ENCODE measurements at places on chromosomes 4 and X. TPM values are rescaled to one million over a fixed set of nuclear protein-coding genes. Genes with fewer than 3 reads are reported as not detected.

The CACNA1F gene
- 1.1 TPM for total RNA-seq

The KLB gene
- not detected for total RNA-seq

The MAP7D2 gene
- total RNA-seq = 2.6 TPM

The ADRA2C gene
- total RNA-seq = 12.9 TPM

The DDIT4L gene
- 26.9 TPM for total RNA-seq

The SYTL4 gene
- 0.39 TPM for total RNA-seq

The BCOR gene
- 29.5 TPM for total RNA-seq

The PDGFRA gene
- 2.1 TPM for total RNA-seq

DNA sequence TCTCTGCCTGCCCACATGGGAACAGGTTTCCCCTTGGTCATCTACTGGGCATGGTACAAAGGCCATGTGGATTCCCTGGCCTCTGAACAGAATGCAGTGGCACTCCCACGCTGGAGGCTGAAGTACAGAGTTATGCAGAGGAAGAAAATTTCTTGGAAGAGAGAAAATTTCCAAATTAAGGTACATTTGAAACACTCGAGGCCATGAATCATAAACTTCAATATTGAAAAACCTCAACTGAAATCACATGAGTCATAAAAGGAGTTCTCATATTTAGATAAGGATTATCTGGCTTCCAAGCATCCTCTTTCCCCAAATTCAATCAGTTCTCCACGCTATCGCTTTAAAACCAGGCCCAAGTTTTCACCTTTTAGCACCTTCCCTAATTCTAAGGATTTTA is 28.1 kb upstream of the TXK start:
- DNase-seq = no peak

DNA sequence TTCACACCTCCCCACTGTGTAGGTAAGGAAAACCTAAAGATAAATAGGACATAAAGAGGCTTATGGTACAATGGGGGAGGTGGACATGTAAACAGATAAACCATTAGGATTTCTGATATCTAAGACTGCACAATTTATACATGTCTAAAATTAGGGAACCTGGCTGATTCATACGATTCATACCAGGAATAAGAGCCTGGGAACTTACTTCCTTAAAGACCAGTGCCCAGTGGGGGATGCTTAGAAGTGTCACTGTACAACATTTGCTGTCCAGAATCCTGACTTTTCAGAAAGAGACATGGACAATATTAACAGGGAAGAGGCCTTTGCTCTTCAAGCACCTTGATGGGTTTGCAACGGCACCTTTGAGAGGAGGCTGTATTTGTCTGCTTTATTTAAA is 116.8 kb upstream of the KIT start:
- no peak for DNase-seq

DNA sequence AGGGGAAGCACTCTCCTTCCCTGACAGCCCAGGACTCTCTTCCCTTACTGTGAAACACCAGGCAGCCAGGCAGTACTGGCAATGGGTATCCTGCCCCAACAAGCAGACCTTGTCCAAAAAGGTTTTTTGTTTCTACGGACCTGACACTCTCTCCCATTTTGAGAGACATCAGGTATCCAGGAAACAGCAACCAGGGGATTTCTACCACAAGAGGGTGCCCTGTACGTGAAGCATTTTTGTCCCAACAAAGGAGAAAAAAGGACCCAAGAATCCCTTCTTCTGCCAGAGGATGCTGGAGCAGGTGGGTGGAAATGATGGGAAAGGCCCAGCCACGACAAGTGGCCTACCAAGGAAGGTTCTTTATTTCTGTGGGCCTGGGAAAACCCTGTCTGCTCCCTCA is 65.7 kb upstream of the FGF13 start:
- peak; percentile 21 for DNase-seq

- no peak for DNase-seq
These were observed 727.8 kb upstream of the LCORL start for GRCh38 chr4:18749391-18749790.

DNA sequence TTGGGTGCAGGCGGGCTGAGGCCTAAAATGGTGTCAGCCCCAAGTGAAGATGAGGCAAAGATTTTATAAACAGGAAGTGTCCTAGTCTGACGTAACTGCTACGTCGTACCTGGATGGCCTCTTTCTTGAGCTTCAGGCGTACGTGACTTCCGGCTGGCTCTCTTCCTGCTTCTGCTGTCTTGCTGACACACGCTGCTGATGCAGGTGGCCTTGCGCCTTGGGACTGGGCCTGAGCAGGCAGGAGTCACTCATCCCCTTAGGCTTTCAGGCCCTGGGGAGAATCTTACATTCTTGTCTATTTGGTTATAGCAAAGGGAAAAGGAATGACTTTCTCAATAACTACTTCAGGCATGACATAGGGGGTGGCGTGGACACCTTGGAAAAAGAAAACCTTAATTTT is 20.1 kb upstream of the ABRAXAS1 start:
- DNase-seq = no peak

GRCh38 chr4:169061386-169061785 is 51.3 kb upstream of the CBR4 start:
- DNase-seq = no peak

- DNase-seq = peak; percentile 10
These were observed 303.5 kb downstream of the SPRY1 start for GRCh38 chr4:123699880-123700771.

DNA sequence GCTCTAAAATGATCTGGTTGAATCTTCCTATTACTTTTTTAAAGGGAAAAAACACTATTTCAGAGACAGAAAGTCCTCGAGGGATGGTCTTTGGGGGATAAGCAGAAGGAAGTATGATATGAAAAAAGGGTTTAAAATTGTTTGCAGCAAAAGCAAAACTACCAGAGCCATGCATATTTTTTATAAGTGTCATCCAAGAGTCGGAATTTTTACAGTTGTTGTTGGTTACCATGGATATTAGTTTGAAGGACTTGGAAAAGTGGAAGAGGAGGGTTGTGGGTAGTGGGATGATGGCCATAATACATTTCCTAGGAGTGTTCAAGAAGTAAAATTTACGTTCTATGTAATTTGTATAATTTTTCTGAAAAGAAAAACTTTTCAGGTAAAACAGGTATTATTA is 134.4 kb downstream of the PCDH7 start:
- DNase-seq = no peak

DNA sequence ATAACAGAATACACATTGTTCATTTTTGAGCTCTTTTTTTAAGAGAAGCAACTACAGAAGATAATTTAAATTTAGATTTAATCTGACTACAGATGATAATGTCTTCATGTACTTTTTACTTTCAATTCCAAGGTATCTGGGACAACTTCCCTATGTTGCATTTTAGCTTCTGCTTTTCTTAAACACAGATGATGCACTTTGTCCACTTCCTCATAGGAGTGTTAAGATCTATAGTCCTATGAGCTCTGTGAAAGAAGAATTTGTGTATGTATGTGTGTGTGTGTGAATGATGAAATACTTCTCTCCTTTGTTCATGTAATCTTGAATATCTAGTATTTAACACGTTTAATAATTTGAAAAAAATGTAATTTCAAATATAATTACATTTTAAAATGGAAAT is 5.3 kb upstream of the FHIP1A start:
- no peak for DNase-seq

- no peak for DNase-seq
These were observed 158.0 kb upstream of the PRDX4 start for GRCh38 chrX:23509256-23509655.

DNA sequence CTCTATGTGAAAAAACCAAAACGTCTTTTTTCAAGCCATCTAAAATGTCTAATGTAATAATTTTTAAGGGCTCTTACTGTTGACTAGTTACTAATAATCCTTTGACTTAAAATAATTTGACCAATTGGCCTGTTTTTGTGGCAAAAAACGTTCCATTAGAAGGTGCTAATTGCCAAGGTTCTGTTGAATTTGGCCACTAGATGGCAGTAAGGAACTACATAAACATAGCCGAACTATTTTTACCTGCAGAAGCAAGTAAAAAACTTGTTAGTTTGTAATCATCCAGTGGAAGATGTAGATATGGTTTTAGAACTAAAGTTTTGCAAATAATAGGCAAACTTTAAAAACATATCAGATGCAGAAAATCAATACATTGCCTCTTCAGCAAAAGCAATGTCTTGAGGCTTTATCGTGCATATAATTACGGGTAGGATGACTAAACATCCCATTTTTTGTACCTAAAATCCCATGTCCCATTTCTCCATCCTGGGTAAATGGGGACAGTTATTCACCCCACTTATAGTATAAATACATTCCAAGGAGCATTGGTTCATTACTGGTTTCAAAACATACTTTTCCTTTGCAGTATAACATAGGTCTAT is 57.6 kb downstream of the PROM1 start:
- peak; percentile 79 for DNase-seq

- no peak for DNase-seq
These were observed 7.0 kb downstream of the FHIP1A start for GRCh38 chr4:151415978-151416377.

DNA sequence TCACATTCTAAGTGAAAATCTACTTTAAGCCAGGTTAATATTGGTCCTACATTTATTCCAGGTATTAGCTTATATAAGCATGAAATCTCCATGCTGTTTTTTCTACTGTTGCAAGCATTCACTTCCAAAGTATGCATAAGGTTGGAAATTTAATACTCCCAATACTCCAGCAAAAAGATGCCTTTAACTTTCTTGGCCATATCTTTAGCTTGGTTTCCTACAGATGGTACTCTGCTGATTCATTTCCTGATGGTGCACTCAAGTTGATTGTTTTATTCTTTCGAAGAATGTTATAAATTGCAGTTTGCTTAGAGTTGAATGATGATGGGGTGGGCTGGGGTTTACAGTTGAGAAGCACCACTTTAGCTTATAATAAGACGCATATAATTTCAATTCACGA is 330.2 kb downstream of the PTTG2 start:
- DNase-seq = no peak

DNA sequence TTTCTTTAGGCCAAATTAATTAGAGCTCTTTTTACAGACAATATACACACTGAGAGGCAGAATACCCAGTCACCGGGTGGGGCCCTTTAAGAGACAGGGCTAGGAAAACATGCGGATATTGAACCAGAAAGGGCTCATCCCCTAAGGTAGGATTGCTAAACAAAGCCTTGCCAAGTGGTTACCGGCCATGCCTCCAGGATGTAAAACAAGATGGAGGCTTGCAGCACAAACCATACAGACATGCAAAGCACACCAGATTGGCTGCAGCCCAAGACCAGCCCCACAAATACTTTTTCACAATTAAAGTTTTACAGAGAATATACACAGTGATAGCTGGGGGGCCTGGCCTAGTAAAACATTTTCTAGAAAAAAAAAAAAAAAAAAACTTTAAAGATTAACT is 210.0 kb downstream of the KLHL4 start:
- no peak for DNase-seq

DNA sequence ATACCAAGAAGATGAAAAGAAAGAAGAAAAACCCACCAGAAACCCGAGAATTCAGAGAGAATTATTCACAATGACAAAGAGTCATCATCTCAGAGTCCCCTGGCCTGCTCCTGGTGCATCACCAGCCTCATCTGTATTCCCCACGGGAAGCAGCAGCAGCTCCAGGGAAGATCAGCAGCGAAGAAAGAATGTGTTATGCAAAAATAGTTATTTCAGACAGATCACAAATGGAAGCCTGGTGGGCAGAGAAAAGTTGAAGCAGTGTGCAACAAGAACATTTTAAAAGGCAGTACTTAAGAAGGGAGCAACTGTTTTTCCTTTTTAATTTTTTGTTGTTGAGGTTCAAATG is 189.2 kb downstream of the PPP3CA start:
- no peak for DNase-seq

GRCh38 chr4:87054900-87055299 is 120.1 kb downstream of the AFF1 start:
- no peak for DNase-seq

DNA sequence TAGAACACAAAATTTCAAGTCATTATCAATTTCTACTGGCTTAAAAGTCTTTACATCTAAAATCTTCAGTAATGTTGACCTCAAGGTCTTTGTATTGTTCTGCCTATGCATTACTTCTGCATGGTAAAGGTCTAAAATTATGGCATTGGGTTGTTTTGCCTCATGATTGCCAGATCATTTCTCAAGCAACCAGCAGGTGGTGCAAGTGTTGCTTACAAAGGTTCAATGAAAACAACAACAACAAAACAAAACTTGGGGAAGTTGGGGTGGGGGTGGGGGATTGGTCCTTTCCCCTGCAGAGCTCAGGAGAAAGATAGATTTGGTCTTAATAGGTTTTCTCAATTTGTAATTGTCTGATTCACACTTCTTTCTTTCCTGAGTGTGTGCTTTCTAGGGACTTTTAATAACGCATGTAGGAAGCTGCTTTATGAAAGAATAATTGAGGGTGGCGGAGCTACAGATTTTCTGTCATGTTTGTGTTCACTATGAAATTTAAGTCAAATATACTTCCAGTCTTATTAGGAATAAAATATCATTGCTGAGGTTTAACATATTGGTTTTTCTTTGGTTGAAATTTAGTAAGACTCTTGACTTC is 145.1 kb downstream of the COL4A5 start:
- DNase-seq = peak; percentile 68

DNA sequence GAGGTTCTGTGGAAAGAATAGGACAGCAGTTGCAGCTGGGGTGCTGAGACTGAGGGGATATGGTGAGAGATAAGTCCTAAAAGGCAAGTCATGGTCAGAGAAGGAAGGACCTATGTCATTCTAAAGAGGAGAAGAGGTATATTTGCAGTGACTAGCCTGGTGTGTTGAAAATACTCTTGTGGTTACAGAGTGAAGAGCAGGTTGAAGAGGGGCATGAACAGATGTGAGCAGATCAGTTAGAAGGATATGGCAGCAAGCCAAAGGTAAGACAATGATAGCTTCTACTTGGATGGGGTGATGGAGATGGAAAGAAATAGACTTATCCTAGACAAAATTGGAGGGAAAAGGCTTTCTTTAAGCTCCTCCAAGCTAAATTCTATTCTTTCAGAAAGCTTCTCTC is 469.8 kb upstream of the CPEB2 start:
- DNase-seq = no peak

DNA sequence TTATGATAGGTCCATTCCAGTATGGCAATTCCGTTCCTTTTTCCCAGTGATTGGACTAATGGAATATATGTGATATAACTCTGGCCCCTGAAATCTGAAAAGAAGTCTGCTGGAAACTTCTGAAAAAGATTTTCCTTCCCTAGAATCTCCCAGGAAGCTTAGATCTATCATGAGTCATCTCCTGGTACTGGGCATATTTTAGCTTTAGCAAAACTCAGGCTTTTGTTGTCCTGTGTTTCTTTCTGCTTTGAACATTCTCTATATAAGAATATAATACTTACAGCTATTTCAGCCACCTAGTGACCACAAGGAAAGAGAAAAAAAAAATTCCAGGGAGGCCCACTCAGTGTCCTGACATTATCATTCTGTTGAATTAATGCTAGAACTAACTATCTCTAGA is 597.2 kb upstream of the GRIA3 start:
- no peak for DNase-seq

- DNase-seq = peak; percentile 84
These were observed 159.4 kb downstream of the TRAM1L1 start for GRCh38 chr4:116925900-116926457.

- DNase-seq = peak; percentile 55
These were observed 807 bp downstream of the SEL1L3 start for GRCh38 chr4:25861951-25862410.

- no peak for DNase-seq
These were observed 935.6 kb downstream of the PDHA2 start for GRCh38 chr4:96775501-96775900.

- no peak for DNase-seq
These were observed 12.2 kb downstream of the SULT1B1 start for GRCh38 chr4:69748173-69748572.
